H1 (cell line): ENCODE measurements at places on chromosomes 5 and 9. TPM values are rescaled to one million over a fixed set of nuclear protein-coding genes. Genes with fewer than 3 reads are reported as not detected.

DNA sequence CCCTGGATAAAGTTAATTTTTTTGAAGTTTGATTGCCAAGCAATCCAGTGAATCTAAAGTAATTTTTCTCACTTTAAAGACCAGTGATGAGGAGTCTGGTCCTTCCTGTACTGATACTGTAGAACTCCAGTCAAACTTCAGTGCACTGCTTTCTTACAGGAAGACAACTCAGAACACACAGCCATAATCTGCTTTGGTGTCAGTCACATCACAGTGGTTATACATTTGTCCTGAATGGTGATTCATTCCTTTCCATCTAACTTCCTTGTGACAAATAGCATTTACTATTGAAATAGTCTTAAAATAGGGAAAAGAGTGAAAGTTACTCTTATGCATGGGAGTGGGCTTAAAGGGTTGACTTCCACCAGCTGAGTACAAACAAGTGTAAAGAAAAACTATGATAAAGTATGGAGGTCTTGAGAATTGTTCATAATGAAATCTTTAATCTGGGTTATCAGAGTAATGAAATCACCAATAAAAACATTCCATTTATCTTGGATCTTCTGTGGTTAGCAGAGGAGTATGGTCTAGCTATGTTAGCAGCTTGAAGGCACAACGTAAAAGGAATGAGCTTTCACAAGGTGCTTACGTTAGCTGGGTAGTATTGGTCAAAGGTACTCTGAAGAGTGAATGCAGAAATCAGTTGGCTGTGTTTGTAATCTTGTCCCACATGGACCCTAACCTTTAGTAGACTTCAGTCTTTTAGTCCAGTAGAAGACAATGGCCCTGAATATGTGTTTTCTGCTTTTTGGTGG lies 41.5 kb downstream of the DCP2 start:
- DNase-seq = no peak

Gene PCDHGC3
- 4.7 and 11.3 TPM in 2 replicates for polyA plus RNA-seq

Gene EFNA5
- 9.4 and 9.6 TPM in 2 replicates for polyA plus RNA-seq

DNA sequence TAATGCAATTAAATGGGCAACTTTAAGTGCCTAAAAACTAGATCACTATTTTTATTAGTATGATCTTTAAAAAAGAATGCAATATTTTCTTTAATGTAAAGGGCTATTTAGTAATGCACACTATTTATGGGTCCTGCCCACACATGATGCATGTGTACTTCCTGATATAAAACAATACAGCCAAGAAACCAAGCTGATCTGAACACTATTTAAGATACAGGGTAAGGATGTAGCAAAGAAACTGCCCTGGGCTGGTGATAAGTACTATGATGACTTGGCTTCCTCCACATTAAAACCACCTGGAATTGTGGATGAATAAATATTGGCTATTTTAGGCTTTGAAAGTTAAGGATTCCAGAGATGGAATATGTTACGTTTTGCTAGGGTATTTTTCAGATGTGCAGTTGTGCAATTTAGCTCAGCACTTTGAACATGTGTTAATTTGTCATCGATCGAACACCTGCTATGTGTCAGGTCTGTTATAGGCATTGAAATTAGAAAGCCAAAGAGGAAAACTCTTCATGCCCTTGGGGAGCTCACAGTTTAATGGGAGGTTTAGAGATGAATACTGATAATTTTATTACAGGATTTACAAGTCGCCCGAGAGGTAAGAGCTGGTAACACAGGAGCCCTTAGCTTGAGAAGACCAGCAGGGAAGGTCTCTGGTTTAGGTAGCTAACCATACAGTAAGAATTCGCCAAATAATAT lies 276.7 kb downstream of the PLK2 start:
- no peak for DNase-seq

DNA sequence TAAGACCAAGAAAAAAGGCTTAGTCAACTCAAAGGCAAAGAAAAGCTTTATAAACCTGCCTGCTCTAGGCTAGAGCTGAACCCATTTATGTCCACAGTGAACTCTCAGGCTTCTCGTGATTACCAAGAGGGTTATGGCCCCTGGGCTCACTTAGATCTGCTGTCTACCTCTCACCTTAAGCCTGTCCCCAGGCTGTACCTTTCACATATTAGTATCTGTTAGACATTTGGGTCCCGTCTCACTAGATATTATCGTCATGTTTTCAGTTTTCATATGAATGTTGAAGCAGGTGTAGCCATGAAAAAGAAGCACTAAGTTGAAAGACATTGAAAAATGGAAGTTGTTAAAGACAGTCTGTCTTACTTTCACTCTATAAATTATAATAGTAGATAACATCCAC lies 75.2 kb upstream of the COX7C start:
- DNase-seq = no peak

- no peak for DNase-seq
Measured at GRCh38 chr9:124008303-124008693, 3.3 kb upstream of the LHX2 start.

GRCh38 chr5:36739751-36740221 lies 133.4 kb downstream of the SLC1A3 start:
- DNase-seq = peak; percentile 68

Gene GFI1B
- 0.11 and 0.20 TPM in 2 replicates for polyA plus RNA-seq

Gene DIRAS2
- polyA plus RNA-seq = 0.06 and 0.13 TPM in 2 replicates

GRCh38 chr5:76219636-76220035 lies 136.5 kb downstream of the SV2C start:
- DNase-seq = no peak

GRCh38 chr5:139199321-139199720 lies 1.2 kb upstream of the SIL1 start:
- no peak for DNase-seq

Gene FGF10
- 0.06 and 0.09 TPM in 2 replicates for polyA plus RNA-seq

DNA sequence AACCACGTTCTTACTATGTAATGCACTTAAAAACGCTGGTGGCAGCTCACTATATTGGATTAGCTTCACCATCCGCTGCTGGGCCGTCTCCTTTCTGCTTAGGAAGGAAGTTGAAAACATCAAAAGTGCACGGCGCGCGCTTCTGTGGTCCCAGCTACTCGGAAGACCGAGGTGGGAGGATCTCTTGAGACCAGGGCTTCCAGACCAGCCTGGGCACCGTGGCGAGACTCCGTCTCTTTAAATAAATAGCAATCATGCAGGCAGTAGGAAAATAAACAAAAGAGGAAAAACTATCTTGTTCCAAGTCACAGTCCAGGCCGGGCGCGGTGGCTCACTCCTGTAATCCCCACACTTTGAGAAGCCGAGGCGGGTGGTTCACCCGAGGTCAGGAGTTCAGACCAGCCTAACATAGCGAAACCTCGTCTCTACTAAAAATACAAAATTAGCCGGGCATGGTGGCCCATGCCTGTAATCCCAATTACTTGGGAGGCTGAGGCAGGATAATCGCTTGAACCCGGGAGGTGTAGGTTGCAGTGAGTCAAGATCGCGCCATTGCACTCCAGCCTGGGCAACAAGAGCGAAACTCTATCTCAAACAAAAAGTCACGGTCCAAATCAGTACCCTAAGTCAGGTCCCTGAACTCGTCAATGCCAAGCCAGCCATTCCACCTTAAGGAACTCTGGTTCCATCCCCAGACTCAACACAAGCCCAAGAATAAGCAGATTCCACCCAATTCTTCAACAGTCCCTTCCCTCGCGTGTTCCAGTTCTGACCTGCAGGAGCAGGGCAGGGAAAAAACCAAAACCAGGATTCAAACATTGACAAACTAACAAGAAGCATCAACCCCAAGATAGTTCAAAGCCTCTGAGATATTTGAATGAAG lies 1.0 kb upstream of the GOLGA1 start:
- DNase-seq = no peak

Gene AMACR
- polyA plus RNA-seq = 8.7 and 9.1 TPM in 2 replicates

- no peak for DNase-seq
Measured at GRCh38 chr9:122020398-122020797, 72.7 kb downstream of the TTLL11 start.

DNA sequence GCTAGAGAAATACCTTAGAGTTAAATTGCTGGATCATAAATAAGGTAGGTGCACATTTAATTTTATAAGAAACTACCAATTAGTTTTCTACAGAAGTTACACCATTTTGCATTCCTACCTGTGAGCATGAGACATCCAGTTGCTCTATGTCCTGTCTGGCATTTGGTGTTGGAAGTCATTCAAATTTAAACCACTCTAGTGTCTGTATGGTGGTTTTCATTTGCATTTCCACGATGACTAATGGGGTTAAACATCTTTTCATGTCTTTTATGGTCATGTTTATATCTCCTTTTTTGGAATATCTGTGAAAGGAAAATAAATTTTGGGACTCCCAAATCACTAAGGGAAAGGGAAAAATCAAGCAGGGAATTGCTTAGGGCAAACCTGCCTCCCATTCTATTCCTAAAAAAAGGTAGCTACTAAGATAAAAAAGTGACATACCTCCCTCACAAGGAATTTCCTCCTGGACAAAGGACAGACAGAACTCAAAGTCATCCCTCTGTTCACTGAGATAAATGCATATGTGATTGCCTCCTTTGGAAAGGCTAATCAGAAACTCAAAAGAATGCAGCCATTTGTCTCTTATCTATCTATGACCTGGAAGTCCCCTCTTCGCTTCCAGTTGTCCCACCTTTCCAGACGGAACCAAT lies 31.6 kb upstream of the ADCY2 start:
- DNase-seq = no peak

GRCh38 chr5:140632366-140633020 lies 482 bp downstream of the CD14 start:
- no peak for DNase-seq

- no peak for DNase-seq
Measured at GRCh38 chr5:106843812-106844416, 826.8 kb downstream of the EFNA5 start.

Gene TLE4
- polyA plus RNA-seq = 32.4 and 37.2 TPM in 2 replicates

Gene FBP2
- not detected in 2 replicates for polyA plus RNA-seq

DNA sequence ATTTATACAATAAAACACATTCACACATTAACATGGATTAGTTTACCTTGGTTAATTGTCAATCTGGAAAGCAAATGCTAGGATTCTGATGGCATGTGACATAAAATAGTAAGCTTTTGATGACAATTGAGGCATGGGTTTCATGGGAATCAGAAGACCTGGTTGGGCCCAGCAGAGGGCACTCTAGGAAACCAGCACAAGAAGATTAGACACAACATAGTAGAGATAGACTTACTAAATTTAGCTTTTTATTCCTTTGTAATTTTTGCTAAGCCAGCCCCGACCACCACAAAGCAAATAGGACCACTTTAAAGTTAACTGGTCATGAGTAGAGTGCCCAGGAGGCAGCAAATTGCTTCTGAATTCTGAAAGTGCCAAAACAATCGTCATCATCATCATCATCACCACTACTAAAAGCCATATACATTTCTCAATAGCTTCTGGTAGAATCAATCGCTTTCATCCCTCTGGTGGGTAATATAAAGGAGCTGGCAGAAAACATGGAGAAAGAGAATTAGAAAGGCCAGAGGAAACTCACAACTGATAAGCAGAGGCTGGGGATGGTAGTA lies 163.2 kb downstream of the ARRDC3 start:
- no peak for DNase-seq

DNA sequence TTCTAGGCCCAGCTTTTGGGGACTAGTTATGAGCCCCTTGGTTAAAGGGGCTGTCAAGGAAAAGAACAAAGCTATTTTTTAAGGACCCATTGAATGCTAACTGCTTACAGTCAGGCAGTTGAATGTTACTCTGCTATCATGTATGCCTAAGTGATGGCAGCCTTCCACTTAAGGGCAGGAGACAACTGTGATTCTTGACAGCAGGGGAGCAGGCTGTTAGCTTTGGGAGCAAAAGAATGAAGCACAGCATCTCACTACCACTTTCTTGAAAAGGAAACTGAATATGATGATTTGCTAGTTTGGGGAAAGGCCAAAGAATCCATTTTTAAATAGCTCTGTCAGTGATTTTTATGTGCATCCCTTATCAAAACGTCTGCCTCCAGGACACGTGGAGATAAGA lies 221.6 kb downstream of the SH3GL2 start:
- DNase-seq = no peak

Gene CTSL
- polyA plus RNA-seq = 25.2 and 34.2 TPM in 2 replicates

Gene BHMT
- 0.54 and 1.1 TPM in 2 replicates for polyA plus RNA-seq

GRCh38 chr5:30581198-30581935 lies 612.1 kb upstream of the CDH6 start:
- DNase-seq = no peak

- peak; percentile 100 for DNase-seq
Measured at GRCh38 chr9:122904823-122905710, at the start of gene RC3H2. RC3H2 (minus strand) TSS chr9:122905359; CDS start chr9:122897509, 7,850 bp downstream.
